ENCODE measurements at places on chromosomes 5 and 9.

DNA sequence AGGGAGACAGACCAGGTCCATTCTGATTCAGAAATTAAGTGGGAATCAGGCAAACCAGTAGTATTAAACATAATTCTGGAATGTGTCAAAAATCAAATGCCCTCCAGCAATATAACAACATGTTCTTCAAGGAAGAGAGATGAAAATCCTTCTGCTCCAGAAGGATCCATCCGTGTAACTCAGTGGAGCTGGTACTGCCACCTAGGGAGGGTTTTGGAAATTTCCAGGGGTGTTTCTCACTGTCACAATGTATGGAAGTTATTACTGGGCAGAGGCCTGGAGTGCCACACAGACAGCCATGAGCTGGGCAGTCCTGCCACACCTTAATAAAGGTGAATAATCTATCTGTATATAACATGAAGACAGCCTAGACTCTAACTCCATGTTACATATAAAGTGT, 87.5 kb downstream of the TTLL11 start:
- DNase-seq, result no peak

GRCh38 chr9:94638335-94639060, 820 bp downstream of the FBP1 start:
- no peak for DNase-seq

GRCh38 chr9:90925581-90926257, 124.1 kb downstream of the SYK start:
- no peak for DNase-seq

- DNase-seq, result no peak
These were observed 59.5 kb downstream of the RORB start for GRCh38 chr9:74556685-74557084.

GRCh38 chr9:93020771-93021670, 37.5 kb upstream of the SUSD3 start:
- no peak for DNase-seq

DNA sequence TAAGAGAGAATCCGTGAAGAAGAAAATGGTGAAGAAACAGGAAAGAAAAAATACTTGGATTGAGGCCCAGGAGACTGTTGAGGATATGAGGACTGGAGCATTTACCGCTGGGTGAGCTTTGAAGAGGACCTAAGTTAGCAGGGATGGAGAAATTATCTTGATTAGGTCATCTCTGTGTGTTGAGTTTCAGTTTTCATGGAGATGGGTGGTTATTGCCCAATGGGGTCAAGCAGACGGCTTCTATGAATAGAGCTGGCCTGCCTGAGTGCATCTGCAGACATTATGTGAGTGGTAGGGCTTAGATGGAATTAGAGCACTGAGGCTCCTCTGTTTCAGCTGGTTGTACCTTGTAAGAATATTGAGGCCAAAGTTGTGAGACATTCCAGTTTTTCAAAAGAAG, 245.4 kb upstream of the FBXL7 start:
- DNase-seq, result no peak
